ENCODE measurements at places on chromosomes 1 and 21. TPM values are rescaled to one million over a fixed set of nuclear protein-coding genes. Genes with fewer than 3 reads are reported as not detected.
A peak's percentile ranks its signal among the peaks of the same experiment; 100 is the strongest.

The C8B gene
- total RNA-seq, result not detected

The MAP3K6 gene
- 12.4 TPM for total RNA-seq

The TCEANC2 gene
- total RNA-seq, result 5.1 TPM

The DONSON gene
- total RNA-seq, result 29.4 TPM

The ZNF672 gene
- total RNA-seq, result 20.1 TPM

The ADORA3 gene
- not detected for total RNA-seq

The RBM11 gene
- not detected for total RNA-seq

The VHLL gene
- total RNA-seq, result 0.73 TPM

The SLC44A3 gene
- total RNA-seq, result 0.42 TPM

The OR2T29 gene
- total RNA-seq, result not detected

The PADI1 gene
- not detected for total RNA-seq

The BACE2 gene
- total RNA-seq, result 128 TPM

The AQP10 gene
- not detected for total RNA-seq

The TRPM2 gene
- total RNA-seq, result not detected

The C1orf167 gene
- not detected for total RNA-seq

The SPRR4 gene
- not detected for total RNA-seq

DNA sequence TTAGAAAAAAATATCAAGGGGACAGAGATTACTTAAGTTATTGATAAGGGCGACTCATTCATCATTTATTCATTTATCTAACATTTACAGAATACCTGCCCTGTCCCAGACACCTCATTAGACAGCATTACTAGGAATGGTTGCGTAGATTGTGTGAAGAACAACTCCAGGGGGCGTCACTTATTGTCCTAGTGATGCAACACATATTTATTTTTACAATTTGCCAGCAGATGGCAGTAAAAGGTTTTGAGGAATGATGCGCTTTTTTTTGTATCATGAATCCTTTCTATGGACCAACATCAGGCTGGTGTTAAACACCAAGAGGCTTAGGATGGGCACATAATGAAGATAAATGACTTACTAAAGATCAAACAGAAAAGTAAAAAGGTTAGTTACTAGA lies 5.5 kb downstream of the NCAM2 start:
- peak; percentile 6 for DNase-seq

DNA sequence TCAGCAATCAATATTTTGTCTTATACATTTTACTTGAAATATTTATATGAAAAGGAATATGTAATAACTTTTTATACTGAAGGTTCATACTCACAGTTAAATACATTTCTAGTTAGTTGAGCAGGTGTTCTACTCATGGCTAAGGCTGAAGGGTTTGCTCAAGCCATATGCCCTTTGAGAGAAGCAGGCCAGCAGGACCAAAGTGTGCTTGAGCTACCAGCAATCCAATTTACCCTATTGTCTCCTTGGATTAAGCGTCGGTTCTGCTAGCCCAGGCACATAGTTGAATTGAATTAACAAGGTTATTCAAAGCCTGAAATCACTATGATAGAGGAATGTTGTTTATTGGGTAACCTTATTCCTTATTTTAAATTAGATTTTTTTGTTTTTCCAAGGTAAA lies 151.5 kb upstream of the BACE2 start:
- DNase-seq, result no peak

- no peak for DNase-seq
Measured at GRCh38 chr1:213956295-213956770, 31.4 kb upstream of the PROX1 start.

DNA sequence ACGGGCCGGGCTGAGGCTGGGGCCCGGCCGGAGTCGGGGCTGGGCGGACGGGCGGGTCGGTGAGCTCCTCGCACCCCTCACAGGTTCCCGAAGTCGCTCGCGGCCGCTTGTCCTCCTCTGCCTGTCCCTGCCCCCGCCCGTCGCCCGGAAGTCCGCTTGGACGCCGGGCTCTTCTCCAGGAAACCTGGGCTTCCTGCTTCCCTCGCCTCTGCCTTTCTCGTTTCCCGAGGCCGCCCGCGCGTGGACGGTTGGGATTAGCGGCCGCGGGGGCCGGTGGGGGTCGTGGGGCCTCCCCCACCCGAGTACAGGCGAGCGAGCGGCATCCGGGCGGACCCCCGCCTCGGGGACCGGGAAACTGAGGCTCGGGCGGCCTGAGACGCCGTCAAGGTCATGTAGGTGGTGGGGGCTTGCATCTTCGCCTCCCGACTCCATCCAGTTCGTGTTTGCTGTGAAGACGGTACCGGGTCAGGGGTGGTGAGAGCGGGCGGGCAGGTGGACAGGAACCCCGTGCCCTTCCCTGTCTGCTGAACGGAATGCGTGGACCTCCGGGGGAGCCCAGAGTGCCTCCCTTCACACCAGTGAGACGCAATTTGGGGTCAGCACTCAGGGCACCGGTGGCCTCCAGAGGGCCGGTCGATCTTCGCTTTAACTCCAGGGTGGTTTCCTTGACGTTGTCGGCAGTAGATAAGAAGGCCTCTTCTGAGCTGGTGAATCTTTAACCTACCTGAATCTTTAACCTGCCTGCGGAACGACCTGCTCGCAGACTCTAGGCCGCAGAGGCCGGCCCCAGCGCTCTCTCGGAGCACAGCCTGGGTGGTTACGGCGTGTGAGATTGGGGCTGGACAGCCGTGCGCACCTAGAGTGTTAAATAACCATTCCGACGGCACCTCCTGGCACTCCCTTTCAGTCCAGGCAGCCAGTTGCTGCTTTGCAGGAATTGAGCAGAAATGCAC lies 686 bp downstream of the ARF1 start:
- peak; percentile 29 for DNase-seq

- DNase-seq, result no peak
Measured at GRCh38 chr1:67749263-67749843, 64.4 kb downstream of the GADD45A start.

DNA sequence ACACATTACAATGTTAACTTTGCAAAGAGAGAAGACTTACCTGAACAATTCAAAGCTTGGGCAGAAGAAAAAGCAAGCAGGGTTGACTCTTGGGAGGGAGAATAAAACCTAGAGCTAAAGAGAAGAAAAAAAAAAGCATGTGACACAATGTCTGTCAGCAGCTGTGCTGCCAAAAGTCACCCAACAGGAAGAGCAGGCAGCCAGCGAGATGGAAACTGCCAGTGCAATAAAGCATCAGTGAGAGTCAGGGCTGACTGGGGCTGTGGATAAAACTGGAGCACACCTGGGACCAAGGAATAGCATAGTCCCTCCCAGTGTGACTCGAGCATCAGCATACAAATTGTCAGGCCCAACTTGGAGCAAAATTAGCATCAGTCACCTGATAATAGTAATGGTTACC lies 65.0 kb upstream of the SLC22A15 start:
- no peak for DNase-seq

DNA sequence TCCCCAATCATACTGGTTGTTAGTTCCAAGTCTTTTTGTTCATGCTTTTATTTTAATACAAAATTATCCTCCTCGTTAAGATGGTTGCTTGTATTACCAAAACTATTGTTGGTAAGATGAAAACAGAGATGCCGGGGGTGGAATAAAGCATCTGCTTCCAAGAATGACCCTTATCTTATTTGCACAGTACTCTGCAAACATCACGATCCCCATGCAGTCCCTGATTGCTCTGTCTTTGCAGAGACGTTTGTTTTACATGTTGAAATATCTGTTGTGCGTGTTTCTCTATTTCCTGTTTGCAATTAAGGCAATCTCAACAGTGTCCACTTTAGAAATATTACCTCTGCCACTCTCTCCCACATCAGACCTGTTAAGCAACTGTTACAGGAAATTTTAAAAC lies 141.3 kb upstream of the NCAM2 start:
- DNase-seq, result no peak

DNA sequence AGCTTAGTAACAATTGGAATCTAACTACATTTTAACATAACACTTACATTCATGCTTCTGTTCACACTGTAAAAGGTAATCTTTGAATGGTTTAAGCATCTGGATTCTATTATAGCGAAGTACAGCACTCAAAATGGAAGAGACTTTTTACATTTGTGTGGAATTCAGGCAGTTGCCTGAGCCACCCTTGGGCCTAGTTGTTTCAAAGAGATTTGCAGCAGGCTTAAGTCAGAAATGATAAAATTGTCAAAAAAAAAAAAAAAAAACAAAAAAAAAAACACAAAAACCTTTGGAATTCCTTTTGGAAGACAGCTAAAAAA lies 199.9 kb downstream of the LYPLAL1 start:
- DNase-seq, result no peak

DNA sequence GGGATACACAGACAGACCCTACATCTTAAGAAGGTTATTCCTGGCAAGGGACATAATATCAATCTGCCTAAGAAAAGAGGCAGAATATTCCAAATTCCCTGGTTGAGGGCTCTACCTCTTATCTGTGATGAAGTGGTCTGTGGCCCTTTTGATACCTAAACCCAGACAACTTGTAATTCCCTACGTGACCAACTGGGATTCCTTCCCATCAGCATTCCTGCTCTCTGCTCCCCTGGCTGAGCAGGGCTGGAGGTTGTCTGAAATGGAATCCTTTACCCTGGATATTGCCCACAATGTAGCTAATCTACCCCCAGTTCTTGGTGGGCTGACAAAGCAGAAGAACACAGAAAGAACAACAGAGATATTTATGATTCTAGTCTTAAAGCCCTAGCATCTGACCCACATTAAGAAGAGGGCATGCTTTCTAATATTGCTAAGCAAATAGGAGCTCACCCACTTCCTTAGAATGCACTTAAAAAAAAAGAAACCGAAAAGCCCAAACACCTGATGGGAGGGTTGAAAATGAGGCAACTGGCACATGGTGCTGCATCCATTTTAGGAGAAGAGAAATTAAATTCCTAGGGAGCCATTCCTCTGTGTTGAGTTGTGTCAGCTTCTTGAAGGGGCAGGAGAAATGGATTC lies 36.8 kb downstream of the GADD45A start:
- no peak for DNase-seq

GRCh38 chr1:234841710-234842231 lies 231.8 kb upstream of the IRF2BP2 start:
- DNase-seq, result no peak

GRCh38 chr1:234720709-234721441 lies 110.9 kb upstream of the IRF2BP2 start:
- DNase-seq, result no peak

DNA sequence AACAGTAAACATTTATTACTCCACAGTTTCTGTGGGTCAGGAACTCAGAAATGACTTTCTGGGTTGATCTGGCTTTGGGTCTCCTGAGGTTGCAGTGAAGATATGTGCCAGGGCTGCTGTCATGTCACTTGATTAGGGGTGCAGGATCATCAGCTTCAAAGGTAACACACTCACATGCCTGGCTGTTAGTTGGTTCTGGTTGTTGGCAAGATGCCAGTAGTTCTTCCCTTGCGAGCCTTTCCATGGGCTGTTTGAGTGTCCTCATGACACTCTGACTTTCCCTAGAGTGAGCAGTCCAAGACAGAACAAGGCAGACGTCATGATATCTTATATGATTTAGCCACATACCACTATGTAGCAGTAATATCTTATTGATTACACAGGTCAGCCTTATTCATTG lies 1.8 kb downstream of the SWT1 start:
- no peak for DNase-seq

GRCh38 chr1:205047764-205048231 lies 4.8 kb downstream of the CNTN2 start:
- no peak for DNase-seq

- DNase-seq, result no peak
Measured at GRCh38 chr1:101000131-101000873, 25.3 kb downstream of the DPH5 start.

- peak; percentile 56 for DNase-seq
Measured at GRCh38 chr1:11478571-11479374, at the start of gene DISP3. TSS of gene DISP3 (plus strand) at chr1:11479155. CDS start at chr1:11500993, 21,838 bp downstream.

- DNase-seq, result no peak
Measured at GRCh38 chr1:181033128-181033798, 520 bp upstream of the MR1 start.

DNA sequence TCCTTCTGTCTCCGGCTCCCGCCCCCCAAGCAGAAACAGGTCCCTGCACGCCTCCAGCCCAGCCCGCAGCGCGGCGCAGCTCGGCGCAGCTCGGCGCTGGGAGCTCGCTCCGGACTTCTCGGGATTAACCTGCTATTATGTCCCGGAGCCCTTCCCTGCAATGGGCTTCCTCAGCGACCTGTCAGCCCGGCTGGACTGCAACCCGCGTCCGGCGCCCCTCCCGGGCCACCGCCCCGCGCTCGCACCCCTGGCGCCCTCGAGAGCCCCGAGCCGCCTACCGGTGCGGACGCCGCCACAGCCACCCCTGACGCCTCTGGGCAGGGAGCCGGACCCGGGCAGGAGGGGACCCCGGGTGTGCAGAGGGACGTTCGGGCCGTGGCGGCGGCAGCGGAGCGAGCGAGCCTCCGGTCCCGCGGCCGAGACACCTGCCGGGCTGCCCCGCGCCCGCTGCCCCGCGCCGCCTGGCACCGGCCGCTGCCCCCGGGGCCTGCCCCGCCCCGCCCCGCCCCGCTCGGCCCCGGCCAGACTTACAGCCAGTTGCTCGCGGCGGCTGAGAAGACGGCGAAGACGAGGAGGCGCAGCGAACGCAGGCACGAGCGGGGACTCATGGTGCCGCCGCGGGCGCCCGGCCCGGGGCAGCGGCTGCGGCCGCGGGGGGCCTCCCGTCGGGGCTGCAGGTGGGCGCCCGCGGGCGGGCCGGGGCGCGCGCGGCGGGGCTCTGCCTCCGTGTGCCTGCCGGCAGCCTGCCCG lies 407 bp downstream of the WNT4 start:
- peak; percentile 44 for DNase-seq

GRCh38 chr1:205375835-205376545 lies 19.3 kb upstream of the KLHDC8A start:
- no peak for DNase-seq

DNA sequence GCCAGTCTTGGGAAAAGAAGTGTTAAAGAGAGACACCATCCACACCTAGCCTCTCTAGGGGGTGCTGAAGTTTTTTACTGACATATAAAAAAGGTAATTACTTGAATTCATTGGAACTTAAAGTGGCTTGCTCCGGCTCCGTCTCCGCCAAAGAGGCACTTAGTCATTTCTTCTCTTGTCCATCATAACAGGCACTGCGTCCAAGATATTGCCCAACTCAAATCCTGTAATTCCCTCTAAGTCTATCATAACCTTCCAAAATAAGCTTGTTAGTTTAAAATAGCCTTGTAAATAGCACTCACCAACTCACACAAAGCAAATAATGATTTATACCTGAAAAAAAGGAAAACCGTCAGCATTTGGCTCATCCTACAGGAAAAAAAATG lies 160.5 kb downstream of the ZBTB18 start:
- no peak for DNase-seq

- DNase-seq, result no peak
Measured at GRCh38 chr1:34398916-34399275, 222.2 kb downstream of the C1orf94 start.

DNA sequence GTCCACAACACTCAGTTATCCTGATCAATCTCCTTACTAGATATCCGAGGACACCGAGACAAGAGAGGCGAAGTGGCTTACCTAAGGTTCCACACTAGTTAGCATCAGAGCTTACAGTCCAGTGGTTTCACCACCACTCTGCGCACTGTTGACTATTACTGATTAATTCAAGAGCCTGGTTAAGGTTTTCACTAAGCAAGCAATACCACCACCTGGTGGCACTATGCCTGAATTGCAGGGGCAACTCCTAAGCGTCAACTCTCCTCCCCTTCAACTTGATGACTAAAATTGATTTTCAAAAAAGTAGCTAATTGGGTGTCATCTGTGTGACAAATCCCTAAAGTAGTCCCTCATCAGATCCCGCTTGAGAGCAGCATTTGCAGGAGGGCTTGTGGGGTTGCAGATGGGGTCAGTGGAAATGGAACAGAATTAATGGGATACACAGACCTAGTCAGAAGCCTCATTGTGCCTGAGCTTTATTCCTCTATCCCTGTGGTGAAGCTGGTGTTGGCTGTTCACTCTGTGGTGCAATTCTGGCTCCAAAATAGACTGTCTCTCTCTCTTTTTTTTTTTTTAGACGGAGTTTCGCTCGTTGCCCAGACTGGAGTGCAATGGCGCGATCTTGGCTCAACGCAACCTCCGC lies 9.1 kb downstream of the TTC22 start:
- DNase-seq, result peak; percentile 20
